ENCODE measurements at places on chromosomes 11 and 22.

DNA sequence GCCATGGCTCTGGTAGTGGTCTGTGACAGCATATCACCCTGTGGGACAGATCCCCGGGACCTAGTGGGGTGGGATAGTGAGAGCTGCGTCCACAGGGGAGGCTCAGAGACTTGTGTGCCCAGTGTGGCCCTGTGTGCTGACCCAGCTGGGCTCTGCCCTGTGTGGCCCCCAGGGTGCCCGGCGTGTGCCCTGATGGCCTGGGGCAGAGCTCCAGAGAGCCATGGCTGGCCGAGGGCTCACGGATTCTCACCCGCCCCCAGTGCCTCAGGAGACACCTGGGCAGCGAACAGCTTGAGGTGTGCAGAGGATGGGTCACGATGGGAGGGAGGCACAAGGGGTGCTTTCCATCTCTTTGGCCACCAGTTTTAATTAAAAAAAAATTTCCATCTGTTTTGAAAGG lies 11.8 kb downstream of the LRP5 start:
- no peak for DNase-seq

DNA sequence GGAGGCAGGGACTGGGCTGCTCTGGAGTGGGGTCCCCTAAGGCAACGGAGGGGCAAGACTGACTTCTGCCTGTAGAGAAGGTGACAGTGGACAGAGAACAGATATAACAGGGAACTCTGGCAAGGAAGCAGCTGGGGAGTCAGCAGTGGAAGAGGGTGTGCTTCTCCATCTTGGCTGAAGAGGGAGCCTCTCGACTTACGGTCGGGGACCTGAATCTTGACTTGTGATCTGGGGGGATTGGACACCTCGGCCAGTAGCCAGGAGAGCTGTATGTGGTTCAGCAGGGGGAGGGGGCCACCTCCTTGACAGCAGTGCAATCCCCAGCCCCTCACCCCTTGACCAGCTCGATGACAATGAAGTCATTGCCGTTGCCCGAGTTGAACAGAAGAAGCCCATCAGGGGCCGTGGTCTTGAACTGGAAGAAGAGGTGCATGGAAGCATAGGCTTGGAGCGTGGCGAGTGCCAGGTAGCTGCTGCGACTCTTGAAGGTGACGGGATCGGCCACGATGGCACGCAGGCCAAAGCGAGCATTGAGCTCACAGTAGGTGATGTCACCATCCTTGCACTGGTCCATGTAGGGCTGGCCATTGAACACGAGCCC lies 60.0 kb downstream of the SLC22A12 start:
- no peak for DNase-seq

DNA sequence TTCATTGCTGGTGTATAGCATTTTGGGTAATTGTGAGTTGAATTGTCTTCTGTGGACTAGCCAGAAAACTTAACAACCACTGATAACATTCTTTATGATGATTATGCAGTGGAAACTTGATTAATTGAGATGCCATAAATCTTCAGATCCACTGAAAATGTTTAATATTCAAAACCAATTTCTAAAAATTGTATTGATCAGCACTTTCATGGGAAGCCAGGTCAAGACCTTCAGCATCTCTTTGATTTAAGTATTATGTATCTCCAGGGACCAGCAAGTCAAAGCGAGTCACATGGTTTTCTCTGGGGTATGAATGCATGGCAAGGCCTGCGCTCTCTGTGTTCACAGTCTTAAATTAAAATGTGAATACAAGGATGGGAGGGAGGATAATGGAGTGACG lies 596.9 kb downstream of the OPCML start:
- DNase-seq: no peak

- DNase-seq: peak; percentile 62
Measured at GRCh38 chr11:125072218-125072960, 9.3 kb downstream of the SLC37A2 start.

GRCh38 chr11:33040862-33041453 lies 1.6 kb downstream of the TCP11L1 start:
- no peak for DNase-seq

GRCh38 chr11:116990061-116990473 lies 108.2 kb downstream of the SIK3 start:
- no peak for DNase-seq

DNA sequence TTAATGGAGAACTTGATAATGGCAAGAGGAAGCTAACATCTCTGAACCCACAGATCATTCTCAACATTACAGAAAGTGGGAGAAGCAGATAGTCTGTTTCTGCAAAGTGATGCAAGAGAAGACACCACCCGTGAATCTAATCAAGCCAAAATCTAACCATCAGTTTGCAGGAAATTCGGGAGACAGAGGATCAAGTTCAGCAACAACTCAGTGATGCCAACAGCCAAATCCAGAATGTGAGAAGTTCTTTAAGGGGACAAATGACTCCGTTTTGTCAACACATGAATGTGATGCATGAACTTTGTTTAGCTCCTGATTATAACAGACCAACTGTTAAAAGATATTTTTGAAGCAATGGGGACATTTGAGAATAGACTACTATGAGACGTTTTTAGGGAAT lies 95.2 kb upstream of the LDLRAD3 start:
- no peak for DNase-seq

DNA sequence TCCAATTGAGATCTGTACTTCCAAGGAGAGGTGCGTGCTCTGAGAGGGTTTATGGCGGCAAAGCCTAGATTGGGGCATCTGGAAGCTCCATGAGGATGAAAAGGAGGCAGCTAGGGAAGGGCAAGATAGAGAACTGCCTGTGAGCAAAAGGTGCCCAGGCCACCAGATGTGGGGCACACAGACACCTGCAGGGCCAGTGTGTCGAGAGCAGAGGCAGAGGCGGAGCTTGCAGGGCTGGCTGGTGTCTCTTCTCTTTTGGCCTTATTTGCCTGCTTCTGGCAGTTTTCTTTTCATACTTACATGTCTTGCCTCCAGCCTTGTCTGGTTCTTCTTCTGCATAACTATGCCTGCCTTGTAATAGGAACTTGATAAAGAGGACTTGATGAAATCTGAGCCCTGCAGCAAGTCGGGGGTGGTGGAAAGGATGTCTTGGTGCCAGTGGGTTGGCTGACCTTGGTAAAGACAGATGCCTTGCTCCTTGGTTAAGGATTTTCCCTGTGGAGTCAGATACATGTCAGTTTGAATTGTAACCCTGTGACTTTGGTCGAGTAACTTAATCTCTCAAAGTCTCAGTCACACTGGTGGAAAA lies 680.3 kb downstream of the NTM start:
- no peak for DNase-seq

DNA sequence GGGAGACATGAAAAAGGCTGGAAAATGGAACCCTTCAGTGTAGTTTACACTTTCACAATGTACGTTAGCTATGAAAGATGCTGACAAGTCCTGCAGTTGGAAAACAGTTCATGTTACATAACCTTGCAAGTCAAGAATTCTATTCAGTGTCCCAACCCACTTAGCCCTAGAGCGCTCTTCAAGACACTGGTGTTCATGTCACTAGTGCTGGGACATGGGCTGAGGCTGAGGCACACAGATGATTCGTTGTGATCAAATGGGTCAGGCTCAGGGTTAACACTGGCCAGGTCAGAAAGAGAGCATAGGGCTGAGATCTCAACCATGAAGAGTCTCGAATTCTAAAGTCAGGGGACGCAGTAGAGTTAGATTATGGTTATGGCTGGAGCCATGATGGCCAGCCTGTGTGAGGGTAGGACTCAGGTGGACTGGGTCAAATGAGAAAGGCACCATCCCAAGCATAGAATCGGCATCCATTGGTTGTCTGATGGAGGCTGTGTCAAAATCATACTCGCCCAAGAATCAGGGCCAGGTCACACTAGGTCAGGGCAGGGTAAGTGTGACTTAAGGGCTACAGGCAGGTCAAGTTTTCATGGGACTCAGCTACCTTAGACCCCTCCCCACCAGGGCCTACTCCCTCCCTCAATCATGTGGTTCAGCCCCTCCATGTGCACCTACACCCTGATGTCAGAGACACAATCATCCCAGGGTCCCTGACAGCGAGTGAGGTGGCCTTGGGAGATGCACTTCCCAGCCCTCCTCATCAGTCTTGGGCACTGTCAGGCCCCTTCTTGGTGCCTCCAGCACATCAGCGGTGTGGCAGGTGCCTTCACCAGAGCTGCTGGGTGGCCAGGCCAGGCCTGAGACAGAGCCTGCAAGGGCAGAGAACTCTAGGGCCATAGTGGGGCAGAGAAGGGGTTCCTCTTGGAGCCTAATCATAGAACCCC lies 20.2 kb downstream of the IGLL5 start:
- DNase-seq: no peak

DNA sequence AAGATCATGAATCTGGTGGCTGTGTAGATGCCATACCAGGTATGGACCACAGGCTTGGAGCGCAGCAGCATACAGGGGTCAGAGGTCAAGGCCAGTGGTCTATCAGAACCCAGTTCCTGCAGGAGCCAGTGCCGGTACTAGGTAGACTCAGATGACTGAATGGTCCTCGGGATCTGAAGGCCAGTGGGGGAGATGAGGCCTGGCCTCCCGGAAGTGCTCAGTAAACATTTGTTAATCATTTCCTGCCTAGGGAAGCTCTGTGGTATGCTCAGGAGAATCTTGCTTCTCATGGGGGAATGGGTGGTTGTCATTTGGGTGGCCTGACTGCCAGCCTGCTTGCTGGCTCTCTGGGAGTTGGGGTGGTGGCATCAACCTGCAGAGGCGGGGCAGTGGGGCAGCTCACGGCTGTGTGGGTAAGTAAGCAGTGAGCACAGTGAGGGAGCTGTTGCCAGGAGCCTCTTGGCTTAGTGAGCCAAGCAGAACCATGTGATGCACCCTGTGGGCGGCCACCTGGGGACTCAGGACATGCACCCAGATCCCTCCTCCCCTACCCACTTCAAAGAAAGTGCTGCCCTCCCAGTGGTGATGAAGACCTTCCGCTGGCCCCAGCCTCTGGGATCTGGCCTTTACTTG lies 33.0 kb downstream of the PTPRJ start:
- peak; percentile 61 for DNase-seq

DNA sequence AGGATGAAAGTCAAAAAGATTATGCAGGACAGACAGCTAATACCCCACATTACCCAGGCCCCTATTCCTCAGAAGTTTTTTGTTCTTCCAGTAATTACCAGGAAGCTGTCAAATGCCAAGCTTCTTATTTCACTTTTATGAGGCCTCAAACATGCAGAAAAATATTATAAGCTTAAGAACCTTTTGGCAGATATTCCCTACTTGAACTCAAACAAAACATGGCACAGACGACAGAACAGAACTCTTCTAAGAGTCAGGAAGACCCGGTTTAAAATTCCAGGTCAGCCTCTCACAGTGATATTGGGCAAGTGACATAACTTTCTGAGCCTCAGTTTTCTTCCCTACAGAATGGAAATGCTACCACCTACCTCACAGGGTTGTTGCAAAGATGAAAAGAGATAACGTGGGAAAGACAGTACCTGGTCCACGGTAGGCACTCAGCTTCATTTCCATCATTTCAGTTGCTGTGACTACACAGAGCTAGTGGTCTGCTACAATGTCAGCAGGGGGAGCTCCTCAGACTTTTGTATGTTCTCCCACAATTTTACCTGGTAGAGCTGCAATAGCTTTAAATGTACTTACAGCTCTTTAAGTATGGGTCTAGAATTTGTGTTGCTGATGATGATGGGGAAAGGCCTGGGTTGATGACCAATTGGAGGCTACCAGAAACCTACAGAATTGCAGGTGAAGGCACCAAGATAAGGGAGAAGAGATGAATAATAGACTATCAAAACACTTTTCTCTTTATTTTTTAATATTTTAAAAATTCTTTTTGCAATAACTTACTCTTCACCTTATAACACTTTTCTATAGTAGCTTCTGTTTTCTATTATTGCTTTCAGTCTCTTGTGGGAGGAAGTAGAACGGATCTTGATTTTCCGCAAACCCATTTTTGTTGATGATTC lies 98.3 kb upstream of the CHRM4 start:
- DNase-seq: no peak

DNA sequence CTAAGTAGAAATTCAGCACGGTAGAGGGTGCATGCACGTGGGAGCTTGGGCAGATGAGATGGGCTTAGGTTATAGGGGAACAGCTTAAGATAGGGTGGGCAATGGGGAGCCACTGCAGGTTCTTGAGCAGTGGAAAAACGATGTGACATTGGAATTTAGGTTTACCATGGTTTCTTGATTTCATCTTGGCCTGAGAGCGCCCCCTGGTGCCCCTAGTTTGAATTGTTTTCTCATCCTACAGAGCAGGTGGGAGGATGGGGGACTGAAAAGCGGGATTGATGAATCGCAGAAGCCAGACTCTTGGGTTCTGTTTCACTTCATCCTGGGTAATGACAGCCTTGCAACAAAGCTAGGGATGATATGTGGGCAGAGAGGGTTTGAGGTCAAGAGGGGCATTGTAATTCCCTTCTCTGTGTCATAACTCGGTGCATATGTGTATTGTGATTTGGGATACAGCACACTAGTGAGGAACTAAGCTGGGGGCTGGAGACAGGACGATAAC lies 6.7 kb upstream of the MCAM start:
- DNase-seq: peak; percentile 61

DNA sequence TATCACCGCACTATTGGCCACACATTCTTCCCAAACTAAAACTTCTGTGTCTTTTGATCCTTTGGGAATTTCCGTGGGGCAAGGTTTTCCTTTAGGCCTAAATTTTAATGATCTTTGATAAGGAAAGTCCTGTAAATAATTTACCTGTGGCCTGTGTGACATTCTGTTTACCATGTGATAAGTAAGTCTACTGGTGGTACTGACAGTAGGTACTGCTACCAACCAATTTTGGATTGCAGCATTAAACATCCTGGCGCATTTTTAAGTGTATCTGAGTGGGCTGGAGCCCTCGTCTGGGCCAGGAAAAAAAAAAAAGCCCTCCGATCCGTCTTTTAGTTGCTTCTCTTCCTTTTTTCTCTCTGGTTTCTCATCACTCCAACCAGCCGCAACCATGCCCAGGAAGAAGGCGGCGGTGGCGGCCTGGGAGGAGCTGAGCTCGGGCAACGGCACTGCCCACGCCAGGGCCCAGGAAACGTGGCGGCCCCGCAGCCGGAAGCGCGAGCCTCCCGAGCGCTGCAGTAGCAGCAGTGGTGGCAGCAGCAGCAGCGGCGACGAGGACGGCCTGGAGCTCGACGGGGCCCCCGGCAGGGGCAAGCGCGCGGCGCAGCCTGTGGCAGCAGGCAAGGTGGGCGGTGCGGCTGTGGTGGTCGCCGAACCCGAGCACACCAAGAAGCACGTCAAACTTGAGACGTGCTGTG lies 33.6 kb downstream of the ASRGL1 start:
- DNase-seq: peak; percentile 17

DNA sequence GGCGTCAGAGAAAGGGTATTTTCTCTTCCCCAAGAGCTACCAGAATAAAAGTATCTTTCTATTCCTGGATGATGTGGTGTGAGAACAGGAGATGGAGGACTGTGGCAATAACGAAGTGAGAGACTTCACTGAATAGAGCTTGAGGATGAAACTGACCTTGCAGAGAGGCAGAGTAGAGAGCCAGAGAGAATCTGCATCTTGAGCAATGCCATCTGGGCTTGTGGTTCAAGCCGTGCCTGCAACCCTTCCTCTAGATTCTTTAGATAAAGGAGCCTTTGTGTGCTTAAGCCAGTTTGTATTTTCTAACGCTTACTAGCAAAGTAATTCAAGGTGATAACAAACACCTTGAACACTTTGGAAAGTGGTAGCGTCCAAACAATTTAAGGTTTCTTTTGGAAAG lies 2.2 kb downstream of the ME3 start:
- no peak for DNase-seq

Measured in CD4-positive, alpha-beta T cell treated with Interferon gamma for 1 hour (primary cell).